ENCODE measurements at places on chromosomes 1 and 21.

GRCh38 chr1:117327011-117327410 lies 40.2 kb upstream of the MAN1A2 start:
- no peak for DNase-seq

- DNase-seq = no peak
These were observed 65.8 kb downstream of the USP25 start for GRCh38 chr21:15795533-15795932.

DNA sequence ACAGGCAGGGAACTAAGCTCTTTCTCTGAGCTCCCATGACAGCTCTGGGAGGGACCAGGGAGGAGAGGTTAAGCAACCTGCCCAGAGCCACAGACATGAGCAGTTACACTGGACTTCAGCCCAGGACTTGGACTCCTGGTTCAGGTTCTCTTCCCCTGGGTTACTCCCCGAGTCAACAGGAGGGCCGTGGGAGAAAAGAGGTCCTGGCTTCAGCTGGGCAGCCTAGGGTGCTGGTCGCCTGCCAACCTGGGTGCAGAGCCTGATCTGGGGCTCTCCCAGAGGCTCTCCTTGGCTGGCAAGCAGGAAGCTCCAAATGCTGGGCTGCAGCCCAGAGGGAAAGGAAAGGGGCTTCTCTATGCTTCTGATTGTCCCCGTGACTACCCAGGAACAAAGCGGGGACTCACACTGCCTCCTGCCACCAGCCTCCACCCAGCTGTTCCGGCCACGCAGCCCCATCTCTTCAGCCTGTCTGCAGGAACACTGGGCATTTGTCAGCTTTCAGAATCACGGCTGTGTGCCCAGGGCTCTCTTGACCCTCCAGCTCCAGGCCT lies 141.8 kb downstream of the HIVEP3 start:
- no peak for DNase-seq

DNA sequence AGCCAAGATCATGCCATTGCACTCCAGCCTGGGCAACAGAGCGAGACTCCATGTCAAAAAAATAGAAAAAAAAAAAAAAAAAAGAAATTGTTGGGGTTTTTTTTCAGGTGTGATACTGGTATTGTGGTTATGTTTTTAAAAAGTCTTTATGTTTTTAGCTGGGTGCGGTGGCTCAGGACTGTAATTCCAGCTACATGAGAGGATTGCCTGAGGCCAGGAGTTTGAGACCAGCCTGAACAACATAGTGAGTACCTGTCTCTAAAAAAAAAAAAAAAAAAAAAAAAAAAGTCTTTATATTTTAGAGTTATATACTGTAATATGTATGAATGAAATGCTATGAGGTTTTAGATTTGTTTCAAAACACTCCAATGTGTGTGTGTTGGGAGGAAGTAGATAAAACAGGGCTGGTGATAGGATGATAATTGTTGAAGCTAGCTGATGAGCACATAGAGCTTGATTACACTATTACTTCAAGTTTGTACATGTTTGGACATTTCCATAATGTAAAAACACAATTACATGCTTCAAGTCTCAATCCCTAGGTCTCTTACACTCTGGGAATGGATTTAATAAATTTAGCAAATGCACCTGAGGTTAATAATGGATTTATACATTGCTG lies 30.2 kb upstream of the ATP5PO start:
- no peak for DNase-seq

DNA sequence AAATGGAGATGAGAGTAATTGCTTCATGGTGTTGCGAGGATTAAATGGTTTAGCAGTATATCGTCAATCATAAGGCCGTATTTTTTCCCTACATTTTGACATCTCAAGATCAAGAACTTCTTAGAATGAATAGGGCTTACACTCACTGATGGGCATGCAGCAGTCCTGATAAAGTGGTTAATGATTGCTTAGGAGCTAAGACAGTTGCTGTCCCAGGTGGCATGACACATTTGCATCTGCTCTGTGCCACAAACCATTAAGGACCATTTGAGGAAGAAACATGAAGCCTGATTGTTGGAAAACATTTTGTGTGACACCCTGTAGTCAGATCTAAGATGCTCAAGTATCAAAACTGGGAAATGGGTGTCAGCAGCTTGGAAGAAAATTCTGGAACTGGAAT lies 81.0 kb upstream of the SGIP1 start:
- no peak for DNase-seq

DNA sequence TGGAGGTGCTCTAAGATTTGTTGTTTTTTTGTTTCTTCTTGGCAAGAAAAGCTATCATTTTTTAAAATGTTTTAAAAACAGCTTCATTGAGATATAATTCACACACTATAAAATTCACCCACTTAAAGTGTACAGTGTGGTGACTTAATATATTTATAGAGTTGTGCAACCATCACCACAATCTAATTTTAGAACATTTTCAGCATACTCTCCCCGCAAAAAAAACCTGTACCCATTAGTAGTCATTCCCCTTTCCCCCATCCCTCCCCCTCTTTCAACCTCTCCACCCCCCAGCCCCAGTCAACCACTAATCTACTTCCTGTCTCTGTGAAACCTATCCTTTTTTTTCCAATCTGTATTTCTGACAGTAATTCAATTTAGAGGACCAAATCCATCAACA lies 30.6 kb downstream of the ZC3H11B start:
- no peak for DNase-seq

- DNase-seq = no peak
These were observed 44.6 kb upstream of the BCL9 start for GRCh38 chr1:147496571-147497210.

- no peak for DNase-seq
These were observed 63.6 kb downstream of the NIBAN1 start for GRCh38 chr1:184910691-184911091.

GRCh38 chr1:238677567-238677966 lies 708.8 kb upstream of the CHRM3 start:
- no peak for DNase-seq

DNA sequence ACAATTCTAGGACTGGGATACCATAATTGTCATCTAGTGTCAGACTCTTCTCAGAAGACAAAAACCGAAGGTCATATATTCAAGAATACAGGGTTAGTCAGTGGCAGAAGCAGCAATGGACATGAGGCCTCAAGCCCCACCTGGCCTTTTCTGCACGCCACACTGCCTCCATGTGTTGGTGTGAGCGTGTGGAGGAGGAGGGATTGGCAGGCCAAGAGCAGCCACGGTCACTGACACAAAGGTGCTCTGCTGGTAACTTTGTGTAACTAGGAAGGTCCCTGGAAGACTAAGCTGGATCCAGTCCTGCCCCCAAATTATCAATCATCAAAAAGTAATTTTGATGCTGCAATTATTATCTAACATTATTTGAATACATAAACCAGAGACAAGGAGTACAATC lies 34.9 kb downstream of the HSF2BP start:
- no peak for DNase-seq

DNA sequence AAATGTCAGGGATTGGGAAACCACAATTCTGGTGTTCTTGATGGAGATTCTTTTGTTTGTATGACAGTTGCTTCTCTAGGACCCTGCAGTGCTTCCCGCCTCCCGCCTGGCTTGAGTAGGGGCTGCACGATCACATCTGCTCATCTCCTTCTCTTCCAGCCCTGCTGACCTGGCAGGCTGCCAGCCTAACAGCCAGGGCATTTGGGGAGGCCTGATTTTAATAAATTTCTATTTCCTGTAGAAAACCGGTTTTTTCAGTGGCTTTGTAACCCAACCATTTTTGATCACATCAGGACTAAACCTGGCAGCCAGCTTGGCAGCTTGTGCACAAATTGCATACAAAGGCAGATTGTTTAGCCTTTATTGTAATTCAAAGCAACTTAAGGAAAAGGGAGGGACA lies 78.9 kb downstream of the UBE2U start:
- DNase-seq = no peak

DNA sequence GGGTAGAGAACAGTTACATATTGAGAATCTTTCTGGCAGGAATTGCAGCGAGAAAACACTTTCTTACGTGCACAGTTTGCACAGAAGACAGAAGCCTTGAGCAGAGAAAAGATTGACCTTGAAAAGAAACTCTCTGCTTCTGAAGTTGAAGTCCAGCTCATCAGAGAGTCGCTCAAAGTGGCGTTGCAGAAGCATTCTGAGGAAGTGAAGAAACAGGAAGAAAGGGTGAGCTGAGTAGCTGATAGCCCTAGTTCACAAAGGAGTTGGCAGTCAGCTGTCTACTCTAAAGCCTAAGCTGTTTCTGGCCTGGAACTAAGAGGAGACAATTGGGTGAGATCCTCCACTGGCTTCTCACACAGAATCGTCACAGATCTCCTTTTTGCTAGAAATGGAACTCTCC lies 20.3 kb upstream of the SH3BGRL3 start:
- DNase-seq = no peak

GRCh38 chr1:146029117-146029516 lies 7.6 kb upstream of the HJV start:
- no peak for DNase-seq

GRCh38 chr1:245560316-245560859 lies 405.6 kb downstream of the KIF26B start:
- DNase-seq = no peak

GRCh38 chr1:82555501-82555900 lies 754.8 kb downstream of the ADGRL2 start:
- no peak for DNase-seq

- no peak for DNase-seq
These were observed 16.0 kb downstream of the CTNNBIP1 start for GRCh38 chr1:9894115-9894514.

- no peak for DNase-seq
These were observed 580 bp downstream of the TENT5B start for GRCh38 chr1:27011976-27012563.

GRCh38 chr1:101388904-101389546 lies 152.2 kb downstream of the S1PR1 start:
- DNase-seq = no peak

Data from stimulated activated CD4-positive, alpha-beta T cell treated with anti-CD3 and anti-CD28 coated beads, Interleukin-4, amount 100 ng/mL, for 1 hour (primary cell).